Activated CD8-positive, alpha-beta memory T cell treated with anti-CD3 and anti-CD28 coated beads, Interleukin-2, amount 50 U/mL, for 48 hours (primary cell): ENCODE measurements at places on chromosomes 3 and 15.

GRCh38 chr15:63833021-63833696, 589 bp downstream of the HERC1 start:
- DNase-seq, result peak; percentile 65

GRCh38 chr15:76647612-76648011, 257.5 kb downstream of the SCAPER start:
- DNase-seq, result no peak

GRCh38 chr3:157077565-157077991, 82.4 kb downstream of the CCNL1 start:
- DNase-seq, result no peak

- no peak for DNase-seq
Observed at GRCh38 chr3:184479426-184480126, 82.0 kb upstream of the EPHB3 start.
